Muscle of back (tissue), 13 donors: ENCODE measurements at places on chromosomes 12 and 14. TPM values are rescaled to one million over a fixed set of nuclear protein-coding genes. Genes with fewer than 3 reads are reported as not detected.

CYP27B1 gene
- 0.88 TPM for polyA plus RNA-seq

BICDL1 gene
- polyA plus RNA-seq = 2.9 TPM

TMEM233 gene
- 3.6 TPM for polyA plus RNA-seq

CLEC4A gene
- 4.2 TPM for polyA plus RNA-seq

SOX5 gene
- polyA plus RNA-seq = 3.1 TPM

LYZ gene
- polyA plus RNA-seq = 48.4 TPM

MDGA2 gene
- polyA plus RNA-seq = 0.71 TPM

NKX2-8 gene
- polyA plus RNA-seq = not detected

SRRM4 gene
- polyA plus RNA-seq = 0.27 TPM

RASSF9 gene
- 3.4 TPM for polyA plus RNA-seq

GALNT9 gene
- 0.84 TPM for polyA plus RNA-seq

GPR84 gene
- polyA plus RNA-seq = 0.11 TPM

KRT77 gene
- not detected for polyA plus RNA-seq

COX8C gene
- 0.53 TPM for polyA plus RNA-seq

GLIPR1L1 gene
- polyA plus RNA-seq = 0.20 TPM

KRT3 gene
- polyA plus RNA-seq = 0.46 TPM

CCND2 gene
- 74.4 TPM for polyA plus RNA-seq

TMTC2 gene
- polyA plus RNA-seq = 15.9 TPM
